ENCODE measurements at places on chromosomes 5 and 9.
A peak's percentile ranks its signal among the peaks of the same experiment; 100 is the strongest.

GRCh38 chr9:118129541-118129940 lies 425.3 kb downstream of the TLR4 start:
- no peak for DNase-seq

DNA sequence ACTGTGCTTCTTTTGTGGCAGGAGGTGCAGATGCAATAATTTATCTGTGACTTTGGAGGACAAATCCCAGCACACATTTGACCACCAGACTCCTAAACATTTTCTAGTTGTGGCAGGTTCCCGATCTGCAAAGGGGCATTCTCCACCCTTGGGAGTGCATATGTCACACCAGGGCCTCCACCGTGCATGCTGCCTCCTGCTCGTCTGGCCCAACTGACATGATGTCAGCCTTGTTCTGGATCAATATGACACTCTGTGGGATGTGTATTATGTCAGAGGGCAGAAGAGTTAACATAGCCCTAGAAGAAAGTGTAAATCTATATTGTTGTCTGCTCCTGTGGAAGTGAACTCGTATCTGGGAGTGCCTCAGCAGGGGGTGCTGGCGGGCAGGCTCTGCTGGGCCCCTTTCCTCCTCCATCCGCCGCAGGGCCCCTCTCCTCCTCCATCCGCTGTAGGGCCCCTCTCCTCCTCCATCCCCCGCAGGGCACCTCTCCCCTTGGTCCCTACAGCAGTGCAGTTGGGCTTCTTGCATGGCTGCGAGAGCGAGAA lies 97.7 kb upstream of the PPP1R26 start:
- DNase-seq: no peak

- DNase-seq: no peak
Observed at GRCh38 chr5:180347702-180348101, 5.4 kb downstream of the GFPT2 start.

DNA sequence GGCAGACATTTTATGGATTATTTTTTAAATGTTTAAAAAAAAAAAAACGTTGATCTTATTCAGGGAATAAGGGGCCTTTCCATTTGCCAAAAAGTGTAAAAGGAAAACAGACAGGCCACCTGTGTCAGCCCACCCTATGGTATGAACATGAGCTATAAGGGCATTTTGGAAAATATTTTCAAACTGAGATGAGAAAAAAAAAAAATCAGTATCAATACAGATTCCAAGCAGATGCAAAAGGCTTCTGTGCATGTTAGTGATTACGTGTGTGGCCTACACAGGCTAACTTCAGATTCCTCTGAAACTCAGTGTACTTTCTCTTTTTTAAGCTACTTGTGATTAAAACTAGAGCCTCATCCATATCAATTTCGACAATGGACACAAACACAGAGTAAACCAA lies 189.9 kb downstream of the BNC2 start:
- no peak for DNase-seq

DNA sequence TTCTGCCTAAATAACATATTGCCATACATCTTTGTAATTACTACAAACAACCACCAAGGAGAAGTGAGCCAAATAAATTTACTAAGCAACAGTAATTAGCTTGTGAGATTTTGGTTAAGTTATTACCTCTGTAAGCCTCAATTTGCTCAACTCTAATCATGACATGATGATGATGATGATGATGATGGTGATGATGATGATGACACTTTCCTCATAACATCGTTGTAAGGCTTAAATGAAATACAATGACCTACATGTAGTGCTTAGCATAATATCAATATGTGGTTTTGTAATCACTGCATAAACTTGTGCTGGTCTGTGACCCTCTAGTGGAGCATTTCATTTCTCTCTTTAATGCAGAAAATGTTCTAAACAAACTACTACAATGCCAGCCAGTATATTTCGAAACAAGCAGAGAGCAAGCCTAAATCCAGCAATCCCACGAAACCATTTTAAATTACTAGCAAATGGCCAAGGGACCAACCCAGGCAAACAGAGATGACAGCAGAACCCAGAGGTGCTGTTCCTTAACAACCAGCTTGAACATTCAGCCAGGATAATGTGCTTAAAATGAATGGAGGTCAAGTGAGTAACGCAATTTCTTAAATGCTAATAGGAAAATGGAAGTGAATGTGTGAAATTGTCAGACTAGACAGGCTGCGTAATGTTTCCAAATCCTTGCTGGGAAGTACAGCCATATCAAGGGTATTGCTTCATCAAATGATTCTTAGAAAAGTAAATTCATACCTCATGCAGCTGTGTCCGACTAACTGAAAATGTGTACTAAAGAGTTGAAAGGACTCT lies 281.9 kb upstream of the PUM3 start:
- peak; percentile 21 for DNase-seq

Data from NCI-H2227 treated with DMSO at 0.1 percent for 48 hours (cell line).